ENCODE measurements at places on chromosomes 4 and X.
A peak's percentile ranks its signal among the peaks of the same experiment; 100 is the strongest.

GRCh38 chrX:131747173-131747572 lies 203.3 kb downstream of the OR13H1 start:
- peak; percentile 23 for DNase-seq

DNA sequence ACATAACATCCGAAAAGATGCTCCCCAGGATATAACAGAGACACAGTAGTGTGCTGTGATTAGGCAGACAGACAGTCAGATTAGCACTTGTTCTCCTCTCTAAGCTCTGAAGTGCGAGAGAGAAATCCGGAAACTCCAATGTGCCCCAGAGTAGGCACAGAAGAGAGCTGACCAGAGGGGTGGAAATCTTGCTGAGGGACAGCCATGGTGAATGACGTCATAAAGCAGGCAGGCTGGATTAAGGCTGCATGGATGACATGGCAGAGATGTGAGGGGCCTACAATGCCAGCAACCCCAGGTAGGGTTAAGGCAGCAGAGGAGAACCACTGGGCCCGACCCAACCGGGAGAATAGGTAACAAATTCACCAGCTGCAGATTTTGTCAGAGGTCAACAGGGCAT lies 53.3 kb downstream of the MEPE start:
- DNase-seq, result no peak

GRCh38 chr4:87118421-87118820 lies 102.0 kb downstream of the KLHL8 start:
- no peak for DNase-seq

DNA sequence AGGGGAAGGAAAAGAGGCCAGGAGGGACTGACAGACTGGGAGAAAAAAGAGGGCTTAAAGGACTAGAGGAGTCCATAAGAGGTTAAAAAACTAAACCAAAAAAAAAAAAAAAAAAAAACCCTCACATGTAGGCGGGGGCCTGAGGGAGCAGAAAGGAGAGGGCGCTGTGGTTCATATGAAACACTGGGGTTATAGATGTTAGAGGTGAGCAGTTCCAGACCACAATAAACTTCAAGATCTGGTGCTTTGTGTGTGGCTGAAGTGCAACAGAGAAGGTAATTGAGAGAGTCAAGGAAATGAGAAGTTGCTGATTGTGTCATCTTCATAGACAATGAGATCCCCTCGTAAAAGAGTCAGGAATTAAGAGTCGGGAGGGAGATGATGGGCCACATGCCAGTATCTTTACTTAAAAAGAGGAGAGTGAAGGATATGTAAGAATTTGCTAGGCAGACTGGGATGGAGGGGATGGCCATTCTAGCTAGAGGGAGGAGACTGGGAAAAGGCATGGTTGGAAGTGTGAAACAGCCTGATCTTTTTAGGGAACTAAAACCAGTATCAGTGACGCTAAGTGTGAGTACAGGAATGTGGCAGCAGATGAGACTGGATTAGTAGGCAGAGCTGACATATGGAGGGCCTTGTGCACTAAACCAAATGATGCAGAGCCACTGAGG lies 18.4 kb upstream of the OGT start:
- DNase-seq, result no peak

GRCh38 chrX:2577844-2578466 lies 77.2 kb upstream of the DHRSX start:
- DNase-seq, result no peak

GRCh38 chr4:8319061-8319460 lies 49.5 kb downstream of the HTRA3 start:
- DNase-seq, result no peak

- DNase-seq, result no peak
Measured at GRCh38 chr4:184320631-184321030, 103.0 kb upstream of the ENPP6 start.

DNA sequence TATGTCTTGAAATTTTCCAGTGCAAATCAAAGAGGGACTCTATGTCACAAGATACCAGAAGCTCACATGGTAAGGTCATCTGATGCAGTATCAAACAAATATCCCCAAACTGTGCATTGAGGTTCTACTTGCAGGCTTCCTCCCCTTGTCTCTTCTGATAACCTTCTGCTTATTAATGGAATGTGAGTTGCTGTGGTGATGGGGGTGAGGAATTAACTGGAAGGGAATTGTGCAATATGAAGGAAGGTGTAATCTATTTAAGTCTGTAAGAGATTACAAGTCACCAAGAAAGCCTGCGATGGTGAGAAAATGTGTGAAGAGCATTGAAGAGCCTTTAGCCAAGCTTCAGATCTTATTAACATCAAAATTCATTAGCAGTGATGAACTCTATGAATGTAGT lies 15.4 kb upstream of the MAGED1 start:
- DNase-seq, result no peak

GRCh38 chrX:15336023-15336413 lies 695 bp upstream of the PIGA start:
- DNase-seq, result peak; percentile 47

DNA sequence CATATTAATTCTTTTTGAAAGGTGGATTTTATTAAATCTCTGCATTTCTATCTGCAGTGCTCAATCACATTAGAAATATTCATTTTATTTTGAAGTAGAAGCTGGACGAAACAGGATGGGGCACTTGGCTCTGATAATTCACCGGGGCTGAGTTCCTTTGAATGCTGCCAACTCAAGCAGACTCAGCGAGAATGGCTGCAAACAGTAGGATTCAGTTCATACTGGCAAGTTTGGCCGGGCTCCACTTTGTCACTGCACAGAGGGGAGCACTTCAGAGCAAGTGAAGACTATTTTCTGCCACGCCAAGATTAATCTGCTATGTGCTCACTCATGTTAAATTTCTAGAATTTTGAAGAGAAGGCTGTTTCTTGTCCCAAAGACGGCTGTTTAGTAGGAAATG lies 30.7 kb upstream of the KLHL8 start:
- DNase-seq, result no peak

DNA sequence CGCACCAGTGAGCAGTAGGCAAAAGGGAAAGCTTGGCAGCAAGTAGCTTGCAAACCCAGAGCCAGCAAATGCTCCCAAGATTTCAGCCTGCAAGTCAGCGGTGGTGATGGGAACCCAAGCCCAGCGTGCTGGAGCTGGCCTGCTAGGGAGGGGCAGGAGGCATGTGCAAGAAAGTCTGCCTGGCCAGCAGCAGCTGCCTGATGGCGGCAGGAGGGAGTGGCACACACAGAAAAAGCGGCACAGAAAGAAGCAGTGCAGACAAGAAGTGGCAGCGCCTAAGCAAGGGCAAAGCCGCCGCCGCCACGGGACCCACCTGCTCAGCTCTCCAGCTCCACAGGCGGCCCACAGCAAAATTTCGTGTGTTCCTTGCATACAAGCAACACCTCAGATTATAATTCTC lies 1206.5 kb upstream of the PABPC4L start:
- DNase-seq, result no peak

DNA sequence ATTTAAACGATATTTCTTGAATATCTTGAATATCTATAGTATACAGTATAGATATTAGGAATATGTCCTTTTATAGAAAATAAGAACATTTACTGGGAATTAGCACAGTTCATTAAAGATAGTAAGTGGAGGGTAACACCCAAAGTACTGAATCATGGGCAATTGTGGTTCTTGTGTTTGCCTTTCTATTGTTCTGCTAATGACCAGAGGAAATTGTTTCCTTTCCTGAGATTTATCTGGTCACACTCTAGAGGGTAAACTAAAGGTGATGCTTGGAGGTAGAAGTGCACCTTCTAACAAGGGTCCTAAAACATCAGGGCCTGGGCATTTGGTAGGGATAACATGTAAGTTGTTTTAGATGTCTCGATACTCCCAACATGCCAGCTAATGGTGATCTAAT lies 241.3 kb upstream of the SFRP2 start:
- no peak for DNase-seq

DNA sequence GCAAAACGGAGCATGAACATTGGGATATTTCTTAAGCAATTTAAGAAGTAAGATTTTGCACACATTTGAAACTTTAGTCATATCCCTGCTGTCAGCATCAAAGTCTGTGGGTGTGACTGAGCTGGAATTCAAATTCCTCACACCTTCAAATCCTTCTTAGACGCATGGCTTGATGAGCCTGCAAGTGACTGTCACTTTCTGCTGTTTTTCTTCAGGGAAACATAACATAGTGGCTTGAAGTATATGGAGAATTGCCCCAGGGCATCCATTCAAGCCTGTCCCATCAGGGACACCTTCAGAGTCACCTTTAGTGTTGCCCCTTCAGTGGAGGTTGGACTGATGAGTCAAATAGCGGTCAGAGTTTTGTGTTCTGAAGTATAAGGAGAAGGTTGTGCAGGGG lies 17.4 kb downstream of the FHDC1 start:
- DNase-seq, result no peak

- DNase-seq, result peak; percentile 41
Measured at GRCh38 chr4:150078579-150079080, 385 bp downstream of the DCLK2 start.

- no peak for DNase-seq
Measured at GRCh38 chr4:41514766-41515481, 23.0 kb upstream of the LIMCH1 start.

DNA sequence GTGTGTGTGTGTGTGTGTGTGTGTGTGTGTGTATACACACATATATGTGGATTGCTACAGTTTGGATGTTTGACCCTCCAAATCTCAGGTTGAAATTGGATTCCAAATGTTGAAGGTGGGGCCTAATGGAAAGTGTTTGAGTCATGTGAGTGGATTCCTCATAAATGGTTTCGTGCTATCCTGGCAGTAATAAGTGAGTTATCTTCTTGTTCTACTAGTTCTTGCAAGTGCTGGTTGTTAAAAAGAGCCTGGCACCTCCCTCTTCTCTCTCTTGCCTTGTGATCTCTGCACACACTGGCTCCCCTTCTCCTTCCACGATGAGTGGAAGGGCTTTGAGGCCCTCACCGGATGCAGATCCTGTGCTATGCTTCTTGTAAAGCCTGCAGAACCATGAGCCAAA lies 344.1 kb downstream of the SH2D1A start:
- DNase-seq, result no peak

DNA sequence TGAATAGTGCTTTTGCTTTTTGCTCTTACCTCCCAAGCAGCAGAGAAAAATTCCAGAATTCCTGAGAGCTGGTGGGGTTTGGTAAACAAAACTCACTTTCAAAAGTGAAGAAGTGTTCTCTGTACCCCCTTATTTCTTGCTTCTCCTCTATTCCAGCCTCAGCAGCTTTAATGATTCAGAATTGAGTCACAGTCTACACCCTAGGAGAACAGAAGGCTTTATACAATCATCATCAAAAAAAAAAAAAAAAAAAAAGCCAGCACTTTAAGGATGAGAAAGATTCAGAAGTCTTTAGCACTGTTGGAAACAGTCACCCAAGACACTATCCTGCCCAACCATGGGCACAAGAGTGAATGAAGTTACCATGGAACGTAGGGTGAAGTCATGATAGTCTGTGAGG lies 1583.1 kb upstream of the PCDH10 start:
- no peak for DNase-seq

DNA sequence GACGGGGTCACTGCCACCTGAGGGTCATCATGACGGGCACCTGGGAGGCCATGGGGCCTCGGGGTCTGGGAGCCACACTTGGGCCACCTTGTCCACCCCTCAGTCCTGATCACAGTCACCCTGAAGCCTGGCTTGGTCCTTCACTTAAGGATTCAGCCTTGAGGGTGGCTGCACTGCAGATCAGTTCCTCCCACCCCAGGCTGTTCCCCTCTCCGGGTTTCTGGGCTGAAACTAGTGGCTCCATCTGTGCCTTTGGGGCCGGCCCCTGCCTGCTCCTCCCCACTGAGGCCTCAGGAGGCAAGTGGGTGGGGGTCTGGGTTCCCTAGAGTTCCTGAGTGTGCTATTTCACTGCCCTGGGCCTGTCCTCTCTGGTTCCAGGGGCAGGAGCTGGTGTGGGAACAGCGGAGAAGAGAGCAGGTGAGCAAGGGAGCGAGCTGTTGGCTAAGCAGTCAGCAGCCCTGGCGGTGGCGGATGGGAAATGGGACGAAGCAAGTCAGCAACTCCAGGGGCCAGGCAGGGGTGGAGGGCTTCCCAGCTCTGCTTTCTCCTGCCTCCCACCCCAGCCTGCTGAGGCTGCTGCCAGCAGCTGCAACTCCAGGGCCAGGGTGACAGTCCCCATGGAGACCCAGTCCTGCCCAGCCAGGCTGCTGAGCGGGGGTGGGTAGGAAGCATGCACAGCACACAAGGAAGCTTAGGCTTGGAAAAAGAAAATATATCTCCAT lies 81.2 kb downstream of the TMEM144 start:
- no peak for DNase-seq

DNA sequence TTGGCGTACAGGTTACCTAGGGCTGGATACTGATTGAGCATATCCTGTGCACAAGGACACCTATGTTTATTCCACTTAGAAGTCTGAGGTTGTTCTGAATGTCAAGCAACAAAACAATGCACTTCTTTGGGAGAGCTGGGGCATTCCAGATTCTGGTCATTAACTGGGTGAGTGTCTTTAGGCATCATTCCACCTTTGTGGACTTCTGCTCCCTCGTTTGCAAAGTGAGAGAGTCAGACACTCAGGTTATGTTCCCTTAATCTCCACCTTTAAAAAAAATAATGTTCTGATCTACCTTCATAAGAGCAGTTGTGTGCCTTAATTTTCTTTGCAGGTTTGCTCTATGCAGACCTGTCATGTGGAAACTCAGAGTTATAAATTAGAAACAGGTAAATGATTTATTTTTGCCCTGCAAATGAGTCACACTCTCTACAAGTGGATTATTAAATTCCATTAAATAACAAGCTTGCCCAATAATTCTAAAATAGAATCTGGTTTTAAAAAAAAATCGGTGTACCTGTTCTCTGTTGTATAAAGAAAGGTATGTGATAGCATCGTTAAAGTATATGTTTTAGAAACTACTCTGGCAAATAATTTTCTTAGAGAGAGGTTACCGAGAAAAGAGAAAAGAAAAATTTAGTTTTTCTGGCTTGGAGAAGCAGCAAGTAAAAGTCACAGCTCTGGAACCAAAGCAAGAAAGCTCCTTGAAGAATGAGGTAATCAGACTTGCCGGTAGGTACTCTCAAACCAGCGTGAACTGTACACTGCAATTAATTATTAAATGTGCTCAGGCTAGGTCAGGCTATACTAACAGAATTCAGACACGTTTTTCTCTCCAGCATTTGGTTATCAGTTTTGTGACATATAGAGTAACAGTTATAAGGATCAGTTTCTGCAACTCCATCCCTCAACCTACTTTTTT lies 93.2 kb downstream of the SORBS2 start:
- peak; percentile 62 for DNase-seq

DNA sequence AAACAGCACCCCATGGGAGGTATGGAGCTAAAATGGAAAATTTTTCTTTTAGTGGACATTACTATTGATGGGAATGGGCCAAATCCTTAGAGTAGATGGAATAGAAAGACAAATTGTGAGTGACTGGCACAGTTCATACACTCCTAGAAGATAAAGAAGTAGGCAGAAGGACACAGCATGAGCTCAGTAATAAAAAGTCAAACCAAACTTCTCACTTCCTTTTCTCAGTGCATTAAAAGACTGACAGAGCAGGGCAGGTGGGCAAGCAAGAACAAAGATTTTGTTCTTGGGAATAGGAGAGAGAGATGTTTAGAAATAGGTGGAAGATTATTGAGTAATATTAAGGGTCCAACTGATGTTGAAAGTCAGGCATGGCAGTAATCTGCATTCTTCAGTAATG lies 132.5 kb downstream of the ATP10D start:
- DNase-seq, result no peak

DNA sequence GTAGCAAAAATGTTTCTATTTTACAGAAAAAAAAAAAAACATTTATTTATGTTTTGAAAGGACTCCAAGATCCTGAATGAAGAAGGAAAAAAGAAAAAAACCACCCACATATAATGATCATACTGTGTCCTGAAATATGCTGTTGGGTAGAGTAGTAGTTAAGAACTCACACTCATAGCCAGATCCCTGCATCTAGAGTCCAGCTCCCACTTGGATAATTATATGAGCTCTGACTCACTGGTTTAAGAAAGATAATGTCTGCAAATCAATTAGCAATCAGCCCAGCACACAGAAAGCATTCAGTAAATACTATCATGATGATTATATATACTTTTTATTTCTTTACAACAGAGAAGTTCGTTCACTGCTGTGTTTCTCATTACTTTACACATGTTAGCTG lies 46.7 kb upstream of the MXRA5 start:
- DNase-seq, result no peak

All from DMS79 treated with DMSO at 0.1 percent for 48 hours (cell line).